NCI-H774 (cell line): ENCODE measurements at places on chromosomes 2 and 18.

- no peak for DNase-seq
Measured at GRCh38 chr2:102021779-102022178, 30.0 kb downstream of the IL1R2 start.

GRCh38 chr2:71555798-71556454 is 102.6 kb downstream of the DYSF start:
- no peak for DNase-seq

GRCh38 chr18:21450913-21451312 is 149.6 kb downstream of the ESCO1 start:
- DNase-seq, result no peak

DNA sequence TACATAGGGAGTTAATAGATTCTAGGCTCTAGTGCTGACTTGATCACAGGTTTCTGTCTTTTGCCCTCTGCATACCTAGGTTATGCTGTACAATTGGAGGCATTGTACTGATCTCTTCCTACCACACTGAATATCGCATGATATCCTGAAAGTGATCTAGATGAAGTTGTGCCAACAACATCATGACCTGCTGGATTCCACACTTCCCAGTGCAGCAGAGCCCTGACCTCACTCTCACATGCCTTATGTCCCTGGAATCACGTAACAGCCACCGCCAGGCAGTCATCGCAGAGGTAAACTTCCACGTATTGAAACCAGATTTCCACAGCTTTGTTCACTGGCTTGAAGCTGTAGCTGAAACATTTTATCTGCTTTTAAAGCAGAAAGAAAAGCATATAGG is 214.0 kb downstream of the ANKRD30B start:
- no peak for DNase-seq

- DNase-seq, result no peak
Measured at GRCh38 chr2:95320986-95321767, 24.0 kb downstream of the KCNIP3 start.

- DNase-seq, result no peak
Measured at GRCh38 chr2:209681201-209681735, 90.4 kb upstream of the UNC80 start.

DNA sequence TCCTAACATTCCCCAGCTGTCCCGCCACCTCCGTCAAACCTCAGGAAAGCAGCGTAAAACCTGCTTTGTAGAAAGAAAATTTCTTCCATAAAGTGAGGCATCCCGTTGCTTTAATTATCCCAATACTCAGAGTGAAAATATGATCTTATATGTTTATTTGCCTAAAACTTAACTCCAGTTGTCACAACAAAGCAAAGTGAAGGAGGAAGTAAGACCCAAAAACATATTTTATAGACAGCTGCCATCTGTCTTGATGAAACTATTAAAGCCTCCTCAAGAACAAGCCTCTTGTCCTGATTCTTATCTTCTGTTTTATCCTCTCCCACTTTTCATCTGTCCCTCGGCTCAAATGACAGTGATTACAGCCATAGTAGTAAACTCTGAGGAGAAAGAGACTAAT is 28.9 kb upstream of the LPIN2 start:
- no peak for DNase-seq

GRCh38 chr18:1797235-1797634 is 774.1 kb downstream of the METTL4 start:
- no peak for DNase-seq

- no peak for DNase-seq
Measured at GRCh38 chr2:119246884-119247843, 23.5 kb downstream of the STEAP3 start.

- no peak for DNase-seq
Measured at GRCh38 chr2:141534666-141535362, 596.0 kb downstream of the LRP1B start.

DNA sequence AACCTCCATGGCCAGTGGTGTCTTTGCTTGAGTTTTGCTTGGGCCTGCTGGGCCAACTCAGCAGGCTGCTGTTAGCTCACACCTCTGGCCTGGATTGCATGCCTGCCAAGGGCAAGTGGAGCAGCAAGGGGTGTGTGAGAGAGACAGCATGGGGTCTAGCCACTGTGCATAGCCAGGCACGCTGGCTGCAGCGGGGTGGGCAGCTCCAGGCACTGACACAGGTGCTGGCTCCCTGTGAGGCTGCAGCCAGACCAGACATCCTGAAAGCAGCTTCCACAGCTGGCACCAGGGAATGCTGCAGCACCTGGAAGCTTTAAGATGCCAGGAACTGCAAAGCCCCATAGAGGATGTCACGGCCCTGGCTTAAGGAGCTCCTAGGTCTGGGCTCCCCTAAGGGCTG is 376.4 kb upstream of the VWC2L start:
- DNase-seq, result no peak

- no peak for DNase-seq
Measured at GRCh38 chr18:33644494-33644893, 66.5 kb downstream of the ASXL3 start.

- no peak for DNase-seq
Measured at GRCh38 chr2:119536211-119536610, 8.0 kb upstream of the CFAP221 start.

- no peak for DNase-seq
Measured at GRCh38 chr18:75554644-75555185, 127.2 kb upstream of the SMIM21 start.

GRCh38 chr18:63185984-63186383 is 133.6 kb downstream of the BCL2 start:
- DNase-seq, result no peak

- DNase-seq, result peak; percentile 64
Measured at GRCh38 chr18:50559752-50560680, at the start of gene MAPK4. TSS of gene MAPK4 (plus strand) at chr18:50560087. CDS start at chr18:50663959, 103,872 bp downstream.

DNA sequence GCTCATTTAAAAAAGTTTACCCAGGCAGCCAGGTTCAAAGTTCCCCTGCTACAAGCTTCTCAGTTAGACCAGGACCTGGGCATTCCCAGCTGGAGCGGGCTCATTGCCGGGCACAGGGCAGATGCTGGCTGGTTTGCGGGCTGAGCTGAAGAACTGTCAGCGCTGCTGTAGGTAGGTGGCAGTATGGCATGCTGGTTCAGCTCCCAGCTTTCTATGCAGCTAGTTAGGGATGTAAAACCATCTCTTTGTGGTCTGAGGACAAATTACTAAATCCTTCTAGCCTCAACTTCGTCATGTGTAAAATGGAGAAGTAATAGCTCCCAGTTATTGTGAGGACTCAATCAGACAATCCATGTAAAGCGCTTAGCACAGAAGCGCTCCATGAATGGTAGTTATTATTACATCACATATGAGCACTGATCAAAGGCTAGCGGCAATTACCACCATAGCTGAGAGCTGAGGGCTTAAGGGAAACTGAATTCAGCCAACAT is 2.4 kb upstream of the LDLRAD4 start:
- DNase-seq, result peak; percentile 56

- DNase-seq, result no peak
Measured at GRCh38 chr2:219777388-219777787, 150.0 kb downstream of the SLC4A3 start.

GRCh38 chr2:105427485-105427884 is 28.6 kb upstream of the FHL2 start:
- DNase-seq, result no peak

GRCh38 chr18:67514901-67515540 is 1.5 kb downstream of the DSEL start:
- no peak for DNase-seq

GRCh38 chr2:143828763-143829537 is 691.0 kb downstream of the ZEB2 start:
- DNase-seq, result no peak

- DNase-seq, result no peak
Measured at GRCh38 chr2:34705551-34706247, 1106.6 kb upstream of the FAM98A start.

DNA sequence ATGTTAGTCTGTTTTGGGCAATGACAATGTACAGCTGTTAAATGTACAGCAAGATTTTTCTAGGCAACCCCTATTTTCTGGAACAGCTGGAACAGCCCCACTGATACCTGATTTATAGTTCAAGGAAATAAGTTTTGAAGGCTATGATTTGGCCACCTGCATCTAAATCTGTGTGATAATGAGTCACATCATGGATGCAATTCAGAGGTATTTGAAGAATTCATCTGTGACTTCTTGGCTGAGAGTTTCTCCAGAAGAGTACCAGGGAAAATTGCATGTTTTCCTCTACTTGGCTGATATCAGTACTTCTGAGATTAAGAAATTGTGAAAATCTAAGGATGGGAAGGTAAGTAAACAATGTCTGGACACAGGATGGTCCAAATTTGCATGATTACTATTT is 40.7 kb upstream of the NT5C1B start:
- no peak for DNase-seq

DNA sequence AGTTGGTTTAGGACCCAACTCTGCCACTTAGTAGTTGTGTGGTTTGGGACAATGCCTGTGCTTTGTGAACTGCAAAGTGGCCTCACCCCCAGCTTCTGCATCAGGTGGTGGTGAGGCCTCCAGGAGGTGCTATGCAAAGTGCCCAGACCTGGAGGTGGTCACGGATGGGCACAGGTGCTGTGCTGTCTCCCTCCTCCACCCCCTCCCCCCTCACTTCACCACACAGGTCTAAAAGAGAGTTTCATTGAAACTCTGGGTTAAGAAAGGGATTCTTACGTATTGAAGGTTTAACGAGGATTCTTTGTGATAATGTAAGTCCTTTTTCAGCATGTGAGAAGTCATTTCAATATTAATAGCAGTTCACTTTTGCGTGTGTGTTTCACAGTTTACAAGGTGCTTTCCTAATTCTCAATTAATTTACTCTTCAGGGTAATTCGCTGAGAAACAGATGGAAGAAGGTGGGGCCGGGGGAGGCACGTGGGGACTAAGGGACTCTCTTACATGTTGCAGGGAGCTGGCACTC is 369.9 kb downstream of the LPIN1 start:
- no peak for DNase-seq

- DNase-seq, result no peak
Measured at GRCh38 chr18:58609536-58609993, 19.3 kb downstream of the ALPK2 start.

DNA sequence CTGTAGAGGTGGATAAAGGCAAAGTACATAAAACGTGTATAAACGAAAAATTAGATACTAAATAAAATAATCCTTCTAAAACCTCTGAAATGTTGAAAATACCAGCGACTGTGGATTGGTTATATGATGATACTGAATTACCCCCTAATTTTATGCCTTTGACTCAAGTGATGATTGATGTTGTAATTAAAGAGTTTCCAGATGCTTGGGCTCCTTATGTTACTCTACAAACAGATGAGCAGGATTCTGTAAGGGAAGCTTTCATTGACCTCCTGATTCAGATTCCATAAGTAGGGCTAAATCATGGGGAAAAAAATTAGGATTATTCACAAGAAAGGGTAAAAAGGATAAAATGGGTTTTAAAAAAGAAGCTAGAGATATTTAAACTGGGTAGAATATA is 418.2 kb upstream of the SLC39A10 start:
- no peak for DNase-seq
